ENCODE measurements at places on chromosomes 2 and 18.

DNA sequence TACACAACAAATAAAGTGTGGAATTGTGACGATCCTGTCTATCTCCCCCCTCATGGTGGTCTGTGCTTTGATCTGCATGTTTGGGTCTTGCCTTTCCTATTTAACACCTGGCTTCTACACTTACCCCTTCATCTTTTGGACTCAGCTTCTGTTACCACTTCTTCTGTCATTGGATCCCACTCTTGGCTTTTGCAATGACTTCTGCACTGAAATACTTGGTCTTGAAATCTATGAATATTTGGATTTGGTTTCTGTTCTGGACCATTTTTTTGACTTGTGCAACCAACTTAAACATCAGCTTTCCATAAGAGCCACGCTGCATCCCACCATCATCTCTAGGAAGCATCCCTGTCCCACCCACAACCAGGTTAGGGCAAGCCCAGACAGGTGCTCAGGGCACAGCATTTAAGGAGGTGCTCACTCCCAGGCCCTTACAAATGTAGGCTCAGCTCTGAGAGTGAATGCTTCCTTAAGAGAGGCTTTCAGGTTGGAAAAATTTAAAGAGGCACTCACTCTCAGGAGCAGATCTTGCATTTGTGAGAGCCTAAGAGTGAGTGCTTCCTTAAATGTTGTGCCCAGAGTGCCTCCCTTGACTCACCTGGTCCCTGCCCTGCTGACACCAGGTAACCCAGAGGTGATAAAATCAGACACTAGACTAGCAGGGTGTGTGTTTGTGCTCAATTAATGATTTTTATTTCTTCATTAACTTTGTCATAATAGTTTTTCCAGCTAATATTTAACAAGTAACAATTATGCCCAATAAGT, 124.5 kb upstream of the SH3BP4 start:
- DNase-seq = no peak

DNA sequence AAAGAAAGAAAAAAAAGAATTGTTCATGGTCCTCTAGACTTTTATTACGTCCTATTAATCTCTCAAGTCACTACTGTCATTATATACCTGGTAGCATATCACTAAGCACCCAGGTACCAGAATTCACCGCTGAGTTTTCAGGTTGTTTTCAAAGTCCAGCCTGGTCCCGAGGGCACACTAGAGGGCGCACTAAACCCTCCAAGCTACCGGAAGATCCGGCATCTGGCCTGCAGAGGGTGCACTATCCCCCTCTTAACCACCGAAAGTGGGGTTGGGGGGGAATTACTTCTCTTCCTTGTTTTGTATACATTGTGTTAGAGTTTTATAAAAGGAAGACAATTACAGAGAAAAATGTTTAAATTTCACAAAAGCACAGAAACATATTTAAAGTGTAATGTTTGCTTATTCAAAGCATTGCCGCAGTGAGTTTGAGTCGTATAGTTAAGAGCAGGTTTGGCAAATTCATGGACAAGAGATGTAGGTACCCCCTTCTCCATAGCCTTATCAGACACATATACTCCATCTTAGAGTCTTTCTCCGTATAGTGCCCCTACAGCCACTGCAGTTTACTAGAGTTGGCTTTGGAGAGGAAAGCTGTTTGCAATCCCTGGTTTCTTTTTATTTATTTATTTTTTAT, 19.2 kb downstream of the MOGAT1 start:
- DNase-seq = peak; percentile 75

DNA sequence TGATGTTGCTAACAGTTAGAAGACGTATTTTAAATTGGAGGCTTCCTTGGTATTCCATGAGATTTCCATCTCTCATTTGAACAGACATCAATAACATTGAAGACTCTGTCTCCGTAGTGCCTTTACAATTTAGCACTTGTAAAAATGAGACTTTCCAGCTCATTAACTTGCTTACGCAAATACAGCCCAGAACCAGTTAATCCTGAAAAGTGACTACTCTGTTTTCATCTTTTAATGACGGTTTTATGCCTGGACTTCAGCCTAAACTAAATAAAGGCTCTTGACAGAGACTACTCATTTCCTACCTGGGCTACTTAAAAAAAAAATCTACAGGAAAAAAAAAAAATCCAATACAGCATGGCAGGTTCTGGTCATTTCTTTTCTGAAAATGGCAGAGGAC, 148.6 kb downstream of the LRATD1 start:
- no peak for DNase-seq

DNA sequence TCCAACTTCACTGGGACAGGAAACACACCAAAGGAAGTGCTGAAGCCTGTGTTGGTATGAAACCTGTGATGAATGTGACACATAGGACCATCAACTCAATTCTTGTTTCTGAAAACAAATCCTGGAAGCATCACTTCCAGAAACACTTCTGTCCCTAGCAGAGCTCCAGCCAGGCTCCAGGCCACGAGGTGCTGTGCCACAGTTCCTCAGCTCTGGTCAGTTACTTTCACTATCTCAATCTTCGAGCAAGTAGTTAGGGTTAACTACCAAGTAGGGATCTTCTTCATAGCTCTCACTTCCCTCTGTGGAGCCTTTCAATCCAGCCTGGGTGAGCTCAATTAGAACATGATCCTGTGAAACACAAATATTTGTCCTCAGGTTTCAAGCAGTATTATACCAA, 3.6 kb upstream of the LCT start:
- DNase-seq = no peak

GRCh38 chr2:172449911-172450550, 22.6 kb downstream of the ITGA6 start:
- DNase-seq = no peak

GRCh38 chr2:157460897-157461296, 17.0 kb upstream of the CYTIP start:
- no peak for DNase-seq

GRCh38 chr2:124888431-124888830, 863.3 kb downstream of the CNTNAP5 start:
- no peak for DNase-seq

Data from HuH-7 (cell line).